Pancreas (tissue), 10 donors: ENCODE measurements at places on chromosomes 2 and 18. TPM values are rescaled to one million over a fixed set of nuclear protein-coding genes. Genes with fewer than 3 reads are reported as not detected.

CTAGE1 gene
- total RNA-seq, result not detected

SLC5A7 gene
- total RNA-seq, result not detected

DNA sequence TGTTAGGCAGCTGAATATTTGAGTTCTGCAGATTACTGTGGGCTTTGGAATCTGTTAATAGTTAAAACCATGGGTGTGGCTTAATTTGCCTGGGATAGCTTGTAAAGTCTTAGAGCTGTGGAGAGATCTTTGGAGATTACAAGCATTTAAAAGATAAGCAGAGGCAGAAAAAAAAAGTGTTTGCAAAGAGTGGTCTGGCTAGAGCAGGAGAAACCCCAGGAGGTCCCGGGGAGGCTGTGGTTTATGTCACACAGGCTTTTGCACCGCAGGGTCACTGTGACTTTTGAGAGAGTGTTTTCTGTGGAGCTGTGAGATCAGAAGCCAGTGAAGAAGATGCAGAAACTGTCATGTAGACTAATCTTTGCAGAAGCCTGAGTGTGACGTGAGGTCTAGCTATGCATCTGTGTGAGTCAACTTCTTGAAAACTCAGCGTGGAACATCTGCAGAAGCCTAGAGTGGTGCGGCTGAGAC is 49.0 kb downstream of the SETBP1 start:
- no peaks in the 10 kb centered on the region for H3K36me3 ChIP-seq
- no peaks in the 10 kb centered on the region for H3K27me3 ChIP-seq
- no peak for DNase-seq
- H3K4me1 ChIP-seq, result peaks cover 47% of the 10 kb centered on the region
- no peak overlapping the region for H3K4me3 ChIP-seq
- H3K27ac ChIP-seq, result no peak overlapping the region

DNA sequence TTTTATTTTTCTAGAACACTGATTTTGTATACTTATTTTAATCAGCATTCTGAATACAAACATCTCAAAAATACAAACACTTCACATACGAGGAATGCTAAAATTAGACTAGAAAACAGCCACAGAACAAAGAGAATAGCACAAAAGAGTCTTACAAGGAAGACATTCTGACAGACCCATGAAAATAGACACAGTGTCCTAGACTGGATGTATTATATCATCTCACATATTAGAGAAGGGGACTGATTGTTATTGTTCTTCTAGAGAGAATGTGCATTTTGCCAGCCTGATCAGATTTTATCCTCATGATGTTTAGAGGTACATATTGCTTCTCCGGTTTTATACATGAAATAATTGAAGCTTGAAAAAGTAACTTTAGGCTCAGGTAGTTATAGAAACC is 357.9 kb downstream of the DPP10 start:
- no peak overlapping the region for H3K4me3 ChIP-seq
- no peak overlapping the region for H3K27ac ChIP-seq
- DNase-seq, result no peak
- H3K4me1 ChIP-seq, result no peaks in the 10 kb centered on the region
- no peaks in the 10 kb centered on the region for H3K36me3 ChIP-seq

- H3K36me3 ChIP-seq, result no peaks in the 10 kb centered on the region
- no peak overlapping the region for H3K4me3 ChIP-seq
- no peak for DNase-seq
- no peak overlapping the region for H3K27ac ChIP-seq
Measured at GRCh38 chr2:67625178-67625577, 228.0 kb downstream of the ETAA1 start.

- H3K4me3 ChIP-seq, result no peak overlapping the region
- H3K27ac ChIP-seq, result no peak overlapping the region
- H3K27me3 ChIP-seq, result no peaks in the 10 kb centered on the region
- no peak for DNase-seq
Measured at GRCh38 chr18:44859751-44860439, 179.2 kb downstream of the SETBP1 start.

POMC gene
- 4.7 TPM for total RNA-seq

RFX8 gene
- not detected for total RNA-seq

ZNF521 gene
- 0.54 TPM for total RNA-seq

DNA sequence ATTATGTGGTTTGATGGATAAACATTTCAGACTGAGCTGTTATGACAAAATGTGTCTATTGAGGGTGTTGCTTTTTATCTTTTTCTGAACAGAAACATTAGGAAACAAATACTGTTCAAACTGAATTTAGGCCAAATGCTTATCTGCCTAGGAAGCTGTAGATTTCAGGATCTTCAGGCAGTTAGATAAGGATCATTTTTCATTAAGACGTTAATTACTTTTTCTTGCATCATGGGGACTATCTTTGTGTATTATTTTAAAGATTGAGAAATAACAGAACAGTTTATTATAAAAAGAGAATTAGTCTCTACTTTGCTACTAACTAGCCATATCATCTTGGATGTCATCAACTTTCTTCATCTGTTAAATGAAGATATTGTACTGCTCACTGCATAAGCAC is 107.5 kb downstream of the TTC27 start:
- H3K27me3 ChIP-seq, result no peaks in the 10 kb centered on the region
- H3K4me1 ChIP-seq, result no peaks in the 10 kb centered on the region
- no peaks in the 10 kb centered on the region for H3K36me3 ChIP-seq
- H3K27ac ChIP-seq, result no peak overlapping the region

GRCh38 chr2:136386046-136386445 is 268.1 kb upstream of the CXCR4 start:
- no peak overlapping the region for H3K27ac ChIP-seq
- H3K4me3 ChIP-seq, result no peak overlapping the region
- H3K4me1 ChIP-seq, result no peaks in the 10 kb centered on the region
- H3K27me3 ChIP-seq, result no peaks in the 10 kb centered on the region

IL37 gene
- total RNA-seq, result not detected

DNA sequence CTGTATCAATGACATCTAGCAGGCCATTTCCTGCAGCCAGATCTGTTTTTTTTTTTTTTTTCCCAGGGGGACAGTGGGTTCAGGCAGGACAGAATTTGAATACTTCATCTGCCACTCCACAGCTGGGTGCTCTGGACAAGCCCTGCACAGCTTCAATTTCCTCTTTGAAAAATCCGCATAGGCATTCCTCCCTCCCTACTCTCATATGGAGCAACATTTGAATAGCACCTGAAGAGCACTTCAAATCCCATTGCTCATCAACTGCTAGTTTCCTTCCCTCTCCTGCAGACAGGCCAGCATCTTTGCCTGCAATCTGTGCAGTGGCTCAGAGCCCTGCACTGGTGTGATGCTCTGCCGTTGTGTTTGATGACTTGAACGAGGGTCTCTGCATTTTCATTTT is 326.3 kb downstream of the TSN start:
- no peak overlapping the region for H3K27ac ChIP-seq
- no peak overlapping the region for H3K4me3 ChIP-seq
- no peak for DNase-seq
- H3K36me3 ChIP-seq, result no peaks in the 10 kb centered on the region

ACVR1C gene
- total RNA-seq, result 0.76 TPM

MEP1B gene
- not detected for total RNA-seq

VAPA gene
- 117 TPM for total RNA-seq

GRCh38 chr2:31446848-31447247 is 32.3 kb upstream of the XDH start:
- no peak overlapping the region for H3K4me3 ChIP-seq
- H3K27ac ChIP-seq, result no peak overlapping the region
- no peaks in the 10 kb centered on the region for H3K36me3 ChIP-seq
- DNase-seq, result no peak
- no peaks in the 10 kb centered on the region for H3K4me1 ChIP-seq

GRP gene
- total RNA-seq, result not detected

GRCh38 chr2:201196003-201196402 is 13.1 kb downstream of the CASP10 start:
- no peak for DNase-seq
- no peaks in the 10 kb centered on the region for H3K4me1 ChIP-seq
- no peaks in the 10 kb centered on the region for H3K36me3 ChIP-seq
- H3K27me3 ChIP-seq, result no peaks in the 10 kb centered on the region
- no peak overlapping the region for H3K27ac ChIP-seq
- H3K4me3 ChIP-seq, result no peak overlapping the region

DNA sequence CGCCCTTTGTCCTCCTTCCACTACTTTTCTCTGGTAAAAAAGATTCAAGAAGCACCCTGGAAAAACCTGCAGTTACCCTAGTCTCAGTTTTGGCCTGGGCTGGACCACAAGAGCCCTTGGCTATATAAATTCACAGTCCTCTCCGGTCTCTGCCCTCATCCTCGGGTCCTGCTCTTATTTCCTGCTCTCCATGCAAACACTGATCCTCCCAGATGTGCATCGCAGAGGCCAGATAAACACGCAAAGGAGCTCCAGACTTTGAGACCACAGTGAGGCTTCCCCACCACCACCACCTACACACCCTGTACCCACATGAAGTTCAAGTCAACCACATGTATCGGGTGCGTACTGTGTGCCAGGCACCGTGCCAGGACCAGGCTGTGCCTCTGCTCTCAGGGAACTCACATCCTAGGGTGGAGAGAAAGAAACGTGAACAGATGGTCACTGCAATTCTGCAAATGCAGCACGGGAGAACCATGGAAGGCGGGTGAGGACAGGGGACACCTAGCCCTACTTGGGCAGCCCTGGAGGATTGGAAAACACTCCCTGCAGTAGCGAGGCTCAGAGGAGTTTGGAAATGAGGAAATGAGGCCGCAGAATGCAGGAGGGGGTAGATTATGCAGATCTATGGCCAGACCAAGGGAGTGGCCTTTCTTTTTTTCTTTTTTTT is 7.4 kb downstream of the CTDSP1 start:
- no peak overlapping the region for H3K4me3 ChIP-seq
- H3K4me1 ChIP-seq, result peaks cover 10% of the 10 kb centered on the region
- no peaks in the 10 kb centered on the region for H3K27me3 ChIP-seq
- peak; percentile 82 for DNase-seq
- H3K36me3 ChIP-seq, result peaks cover 31% of the 10 kb centered on the region
- peak overlapping the region; percentile 72 for H3K27ac ChIP-seq

DNA sequence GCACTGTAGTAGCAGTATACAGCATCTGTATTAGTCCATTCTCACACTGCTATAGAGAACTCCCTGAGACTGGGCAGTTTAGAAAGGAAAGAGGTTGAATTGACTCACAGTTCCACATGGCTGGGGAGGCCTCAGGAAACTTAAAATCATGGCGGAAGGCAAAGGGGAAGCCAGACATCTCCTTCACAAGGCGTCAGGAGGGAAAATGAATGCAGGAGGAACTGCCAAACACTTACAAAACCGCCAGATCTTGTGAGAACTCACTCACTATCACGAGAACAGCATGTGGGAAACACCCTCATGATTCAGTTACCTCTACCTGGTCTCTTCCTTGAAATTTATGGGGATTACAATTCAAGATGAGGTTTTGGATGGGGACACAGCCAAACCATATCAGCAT is 25.4 kb downstream of the MAP4K4 start:
- H3K4me3 ChIP-seq, result no peak overlapping the region
- no peak for DNase-seq
- H3K36me3 ChIP-seq, result no peaks in the 10 kb centered on the region
- H3K4me1 ChIP-seq, result no peaks in the 10 kb centered on the region
- no peaks in the 10 kb centered on the region for H3K27me3 ChIP-seq

DNA sequence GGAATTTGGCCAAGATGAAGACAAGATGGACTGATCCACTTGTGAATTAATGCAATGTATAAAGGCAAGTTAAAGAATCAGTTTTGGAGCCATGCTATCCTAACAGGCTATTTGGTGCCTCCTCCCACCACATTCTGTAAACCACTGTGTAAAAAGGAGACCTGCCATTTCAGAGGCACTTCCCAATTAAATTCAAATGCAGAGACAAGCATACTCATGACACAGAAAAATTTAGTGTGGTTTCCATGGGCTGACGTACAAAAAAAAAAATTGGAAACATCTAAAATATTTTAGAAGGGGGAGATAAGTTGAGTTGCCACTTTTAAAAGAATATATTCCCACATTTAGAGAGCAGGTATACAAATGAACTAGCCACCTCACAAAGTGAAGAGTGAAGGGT is 112.1 kb downstream of the TCF4 start:
- no peak overlapping the region for H3K27ac ChIP-seq
- DNase-seq, result no peak
- H3K4me1 ChIP-seq, result no peaks in the 10 kb centered on the region
- no peaks in the 10 kb centered on the region for H3K27me3 ChIP-seq
- H3K4me3 ChIP-seq, result no peak overlapping the region

GRCh38 chr2:75311993-75312392 is 112.7 kb upstream of the TACR1 start:
- H3K27ac ChIP-seq, result no peak overlapping the region
- no peak for DNase-seq
- no peak overlapping the region for H3K4me3 ChIP-seq
- H3K27me3 ChIP-seq, result no peaks in the 10 kb centered on the region
- no peaks in the 10 kb centered on the region for H3K4me1 ChIP-seq

GRCh38 chr2:88582030-88582429 is 45.2 kb downstream of the EIF2AK3 start:
- H3K4me3 ChIP-seq, result no peak overlapping the region
- no peaks in the 10 kb centered on the region for H3K27me3 ChIP-seq

GRCh38 chr2:134459706-134460406 is 206.0 kb downstream of the MGAT5 start:
- peaks cover 8% of the 10 kb centered on the region for H3K4me1 ChIP-seq
- no peak overlapping the region for H3K27ac ChIP-seq
- no peak overlapping the region for H3K4me3 ChIP-seq
- H3K36me3 ChIP-seq, result no peaks in the 10 kb centered on the region

WDPCP gene
- 4.1 TPM for total RNA-seq
